Activated T-helper 1 cell treated with Interleukin-2 at 50 U/mL for 16 hours (primary cell): ENCODE measurements at places on chromosomes 16 and 17.
A peak's percentile ranks its signal among the peaks of the same experiment; 100 is the strongest.

DNA sequence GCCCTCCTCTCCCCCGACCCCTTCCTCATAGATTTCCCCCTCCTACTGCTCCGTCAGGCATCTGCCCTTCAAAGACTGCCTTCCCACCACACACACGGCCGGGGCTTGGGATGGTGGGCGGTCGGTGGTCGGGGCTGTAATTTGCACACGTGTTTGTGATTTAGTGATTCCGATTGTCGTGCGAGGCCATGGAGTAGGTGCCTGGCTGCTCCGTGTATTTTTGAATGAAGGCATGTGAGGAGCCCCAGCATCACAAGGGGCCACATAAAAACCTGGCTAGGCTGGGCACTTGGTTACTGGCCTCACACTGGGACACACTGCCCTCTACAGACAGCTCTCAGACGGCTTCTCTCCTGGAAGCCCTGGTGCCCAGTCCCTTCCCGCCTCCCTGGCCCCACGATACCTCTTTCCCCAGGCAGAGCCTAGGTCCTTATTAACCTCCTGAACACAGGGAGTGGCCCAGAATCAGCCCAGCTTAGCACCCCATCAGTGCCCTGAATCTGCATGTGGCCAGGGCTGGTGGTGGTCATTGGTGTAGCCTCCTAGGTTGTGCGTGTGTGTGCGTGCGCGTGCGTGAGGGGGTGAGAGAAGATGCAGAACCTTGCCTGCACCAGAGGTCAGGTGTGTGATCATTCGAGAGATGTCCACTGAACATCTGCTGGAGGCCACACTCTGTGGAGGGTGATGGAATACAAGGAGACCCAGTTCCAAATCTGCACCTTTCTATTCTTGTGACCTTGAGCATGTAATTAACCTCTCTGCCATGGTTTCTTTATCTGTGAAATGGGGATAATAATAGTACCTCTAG lies 1.3 kb upstream of the SOCS1 start:
- peak; percentile 35 for DNase-seq

DNA sequence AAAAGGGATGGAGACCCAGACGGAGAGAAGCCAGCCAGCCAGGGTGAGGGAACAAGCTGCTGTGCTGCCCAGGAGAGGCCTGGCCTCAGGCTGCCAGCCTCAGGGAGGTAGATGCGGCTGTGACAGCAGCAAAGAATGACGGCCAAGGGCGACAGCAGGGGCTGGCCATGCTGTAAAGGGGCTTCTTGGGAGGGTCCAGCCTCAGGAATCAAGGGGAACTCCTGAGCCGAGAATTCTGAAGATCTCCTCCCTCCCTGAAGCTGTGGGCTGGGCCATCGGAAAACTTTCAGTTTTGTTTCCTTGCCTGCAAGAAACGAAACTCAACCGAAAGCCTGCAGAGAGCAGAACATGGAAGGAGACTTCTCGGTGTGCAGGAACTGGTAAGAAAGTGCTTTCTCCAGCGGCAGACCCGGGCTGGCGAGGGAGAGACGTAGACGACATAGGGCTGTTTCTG lies at the start of gene XAF1:
XAF1 (plus strand) TSS at position 316 of the 454 bp plus-strand sequence; CDS start at position 349, 33 bp downstream.
- DNase-seq: peak; percentile 31

DNA sequence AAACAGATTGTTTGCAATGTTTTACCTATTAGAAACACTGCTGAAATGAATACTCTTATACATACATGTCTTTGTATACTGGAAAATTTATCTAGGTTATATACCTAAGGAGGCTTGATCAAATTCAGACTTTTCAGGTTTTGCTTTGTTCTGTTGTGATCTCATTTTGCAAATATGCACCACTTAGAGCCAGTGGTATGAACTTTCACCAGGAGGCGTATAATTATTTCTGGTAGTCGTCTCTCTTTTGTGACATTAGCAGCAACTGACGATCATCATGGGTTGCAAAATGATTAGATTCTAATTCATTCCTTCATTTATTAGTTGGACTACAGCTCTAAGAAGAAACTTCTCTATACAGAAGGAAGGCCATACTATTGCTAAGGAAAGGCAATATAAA lies 26.9 kb downstream of the AP1G1 start:
- no peak for DNase-seq

GRCh38 chr17:43200127-43200526 lies 11.5 kb upstream of the TMEM106A start:
- no peak for DNase-seq

- DNase-seq: peak; percentile 11
Observed at GRCh38 chr17:64063766-64064224, 43.4 kb upstream of the ICAM2 start.

GRCh38 chr17:15343749-15344148 lies 2.4 kb upstream of the TEKT3 start:
- DNase-seq: no peak

DNA sequence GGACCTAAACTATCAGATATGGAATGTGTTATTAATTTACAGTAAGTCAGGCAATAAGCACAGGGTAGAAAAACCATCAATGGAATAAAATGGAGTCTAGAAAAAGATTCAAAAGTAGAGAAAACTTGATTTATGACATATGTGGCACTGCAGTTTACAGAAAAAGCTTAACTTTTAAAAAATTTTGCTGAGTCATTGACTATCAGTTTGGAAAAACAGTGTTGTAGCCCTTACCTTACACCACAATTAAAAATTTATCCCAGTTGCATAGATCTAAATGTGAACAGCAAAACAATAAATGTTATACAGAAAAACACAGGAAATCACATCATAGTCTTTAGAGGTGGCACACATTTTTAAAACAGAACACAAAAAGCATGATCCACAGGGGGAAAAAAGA lies 108.5 kb downstream of the USP22 start:
- DNase-seq: no peak
